ENCODE measurements at places on chromosomes 4 and X. TPM values are rescaled to one million over a fixed set of nuclear protein-coding genes. Genes with fewer than 3 reads are reported as not detected.

USP26 gene
- not detected for total RNA-seq

PABPC1L2B gene
- total RNA-seq, result not detected

RPA4 gene
- total RNA-seq, result 2.7 TPM

DSPP gene
- not detected for total RNA-seq

RHOXF2 gene
- not detected for total RNA-seq

GRK4 gene
- 14.8 TPM for total RNA-seq

DNA sequence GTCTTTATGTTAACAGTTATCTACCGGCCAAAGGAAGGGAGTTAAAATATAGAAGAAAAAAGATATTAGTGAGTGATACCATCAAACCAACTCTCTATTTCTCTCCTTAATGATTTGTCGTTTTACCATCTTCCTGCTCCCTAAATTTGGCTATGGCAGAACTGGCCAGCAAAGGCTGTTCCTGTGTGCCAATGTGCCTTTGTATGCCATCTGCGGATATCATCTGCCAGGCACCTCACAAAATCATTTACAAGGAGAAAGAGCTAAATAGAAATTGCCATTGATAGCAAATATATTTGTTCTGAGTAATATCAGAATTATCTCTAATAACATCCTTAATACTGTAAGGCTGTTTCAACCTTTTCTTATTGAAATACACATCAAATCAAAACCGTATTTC, 22.4 kb downstream of the GPM6A start:
- no peak for DNase-seq

- DNase-seq, result no peak
Measured at GRCh38 chr4:30821859-30822612, 101.9 kb downstream of the PCDH7 start.

DNA sequence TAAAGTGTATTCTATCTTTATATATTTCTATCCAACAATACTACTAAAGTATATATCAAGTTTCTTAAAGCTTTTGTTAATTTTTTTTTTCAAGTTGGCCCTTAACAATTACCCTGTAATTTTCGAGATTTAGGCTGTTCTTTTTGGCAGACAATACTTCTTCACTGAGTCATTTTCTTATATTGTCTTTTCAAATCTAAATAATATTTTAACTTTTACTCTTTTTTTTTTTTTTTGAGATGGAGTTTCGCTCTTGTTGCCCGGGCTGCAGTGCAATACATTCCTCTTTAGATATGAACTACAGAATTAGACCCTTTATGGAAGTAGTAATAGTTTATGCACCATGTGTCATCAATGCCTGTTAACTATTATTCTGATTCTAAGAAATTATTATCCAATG, 120.7 kb downstream of the GLRA3 start:
- DNase-seq, result no peak

GRCh38 chr4:137249112-137249511, 283.2 kb downstream of the PCDH18 start:
- DNase-seq, result no peak

DNA sequence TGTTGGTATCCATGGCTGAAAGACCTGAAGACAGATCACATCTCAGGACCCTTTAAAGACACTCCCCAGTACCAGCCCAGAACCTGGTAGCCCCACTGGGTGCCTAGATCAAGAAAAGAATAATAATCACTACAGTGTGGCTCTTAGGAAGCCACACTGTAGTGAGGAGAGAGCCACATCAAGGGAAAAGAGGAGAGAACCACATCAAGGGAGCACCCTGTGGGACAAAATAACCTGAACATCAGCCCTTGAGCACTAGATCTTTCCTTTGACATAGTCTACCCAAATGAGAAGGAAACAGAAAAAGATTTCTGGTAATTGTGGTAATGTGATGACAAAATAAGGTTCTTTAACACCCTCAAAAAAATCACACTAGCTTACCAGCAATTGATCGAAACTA, 15.3 kb downstream of the RTL3 start:
- no peak for DNase-seq

DNA sequence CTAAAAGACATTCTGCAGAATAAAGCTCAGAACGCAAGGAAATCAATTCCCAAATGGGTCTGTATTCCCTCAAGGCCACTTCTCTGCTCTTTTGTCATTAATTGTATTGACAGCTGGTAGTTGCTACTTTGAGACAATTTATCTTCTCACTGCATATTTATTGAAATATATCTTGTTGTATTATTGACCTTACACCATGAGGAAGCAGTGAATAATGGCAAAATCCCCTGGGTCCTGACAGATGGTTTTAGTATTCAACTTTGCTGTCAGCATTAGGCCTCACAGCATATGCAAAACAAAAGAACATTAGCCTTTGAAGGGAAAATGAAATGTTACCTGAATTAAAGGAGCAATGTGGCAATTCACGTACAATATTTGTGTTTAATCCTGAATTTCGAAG, 406.1 kb upstream of the TRAM1L1 start:
- no peak for DNase-seq

- no peak for DNase-seq
Measured at GRCh38 chr4:159188646-159189045, 85.8 kb downstream of the RAPGEF2 start.

- no peak for DNase-seq
Measured at GRCh38 chr4:129998436-129999150, 902.6 kb downstream of the C4orf33 start.

DNA sequence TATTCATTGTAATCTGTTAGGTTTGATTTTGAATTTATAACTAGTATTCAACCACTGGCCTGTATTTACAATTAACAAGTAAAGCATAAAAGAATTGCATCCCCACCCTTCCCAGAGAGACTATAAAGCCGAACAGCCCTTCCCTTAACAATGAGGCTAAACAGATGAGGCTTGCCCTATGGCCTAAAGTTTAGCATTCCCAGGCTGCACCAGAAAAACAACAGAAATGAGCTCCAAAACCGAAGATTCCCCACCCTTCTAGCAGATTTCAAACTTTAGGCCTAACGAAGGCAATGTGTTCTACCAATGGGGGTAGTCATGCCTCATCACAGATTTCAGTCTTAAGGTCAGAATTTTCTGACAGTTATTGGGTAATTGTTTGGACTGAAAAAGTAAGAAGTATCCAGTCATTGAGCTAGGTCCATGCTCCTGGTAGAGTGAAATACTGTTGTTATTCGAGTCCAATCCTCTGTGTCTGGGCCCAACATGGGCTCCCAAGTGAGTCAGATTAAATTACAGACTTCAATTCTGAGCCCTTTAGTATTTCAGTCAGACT, 197.6 kb downstream of the ANTXR2 start:
- DNase-seq, result no peak

DNA sequence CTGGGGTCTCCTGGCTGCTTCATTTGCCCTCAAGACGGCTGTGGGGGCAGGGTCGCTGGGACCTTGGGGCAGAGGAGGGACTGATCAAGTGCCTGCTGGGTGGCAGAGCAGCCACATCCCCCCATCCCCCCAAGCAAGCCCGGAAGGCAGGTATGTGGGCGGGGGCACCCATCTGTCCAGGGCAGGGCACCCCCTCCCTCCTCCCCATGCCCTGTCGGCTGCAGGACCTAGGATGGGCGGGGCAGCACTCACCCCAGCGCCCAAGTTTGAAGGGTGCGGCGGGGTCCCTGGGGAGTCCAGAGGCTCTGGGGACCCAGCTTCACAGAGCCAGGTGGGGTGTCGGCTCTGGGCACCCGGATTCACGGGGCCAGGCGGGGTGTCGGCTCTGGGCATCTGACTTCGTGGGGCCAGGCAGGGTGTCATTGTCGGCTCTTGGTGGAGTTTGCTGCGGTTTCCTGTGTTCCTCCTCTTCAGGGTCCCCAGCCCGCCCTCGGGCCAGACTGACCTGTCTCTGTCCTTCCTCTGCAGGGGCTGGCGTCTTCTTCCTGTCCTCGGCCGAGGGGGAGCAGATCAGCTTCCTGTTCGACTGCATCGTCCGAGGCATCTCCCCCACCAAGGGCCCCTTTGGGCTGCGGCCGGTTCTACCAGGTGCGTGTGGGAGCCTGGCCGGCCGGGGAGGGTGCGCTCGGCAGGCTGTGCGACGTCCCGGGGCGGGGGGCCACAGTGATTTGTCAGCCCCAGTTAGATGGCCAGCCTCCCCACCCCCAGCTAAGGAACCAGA, 22.1 kb downstream of the DOK7 start:
- DNase-seq, result no peak

DNA sequence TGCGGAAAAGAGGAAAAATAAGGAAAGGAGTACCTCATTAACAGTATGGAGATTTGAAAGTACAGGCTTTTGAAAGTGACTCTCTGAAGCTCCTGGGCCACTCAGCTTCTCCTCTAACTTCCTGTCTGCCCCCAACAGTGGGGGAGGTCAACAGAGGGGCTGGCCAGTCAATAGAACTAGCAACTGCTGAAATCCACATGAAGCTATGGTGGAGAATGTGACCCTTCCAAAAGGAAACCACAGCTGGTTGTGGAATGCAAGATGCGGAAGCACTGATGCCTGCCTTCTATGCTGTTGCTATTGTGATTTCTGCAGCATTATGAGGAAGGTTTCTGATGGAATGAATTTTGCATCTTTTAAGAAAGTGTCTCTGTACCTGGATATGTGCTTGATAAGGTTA, 2.4 kb downstream of the CORIN start:
- DNase-seq, result no peak

- DNase-seq, result no peak
Measured at GRCh38 chr4:88939697-88940096, 117.3 kb downstream of the FAM13A start.

GRCh38 chrX:74578137-74578536, 36.3 kb downstream of the RLIM start:
- DNase-seq, result no peak

DNA sequence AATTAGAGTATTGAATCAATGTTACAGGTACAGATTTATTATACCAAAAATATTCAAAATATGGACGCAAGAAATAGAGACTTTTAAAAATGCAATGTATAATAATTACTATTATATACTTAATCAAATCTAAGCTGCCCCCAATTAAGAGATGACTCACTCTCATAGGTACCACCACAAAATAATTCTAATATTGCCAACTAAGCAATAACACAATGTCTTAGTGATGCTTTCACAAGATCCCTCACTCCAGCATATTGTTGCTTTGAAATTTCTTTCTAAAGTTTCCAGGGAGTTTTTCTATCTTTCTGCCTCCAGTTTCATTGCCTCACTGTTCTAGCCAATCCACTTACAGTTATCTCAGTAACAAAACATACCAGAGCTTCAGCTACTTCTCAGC, 270.0 kb upstream of the PABPC4L start:
- no peak for DNase-seq

GRCh38 chr4:104938624-104939023, 208.1 kb upstream of the TET2 start:
- DNase-seq, result no peak

DNA sequence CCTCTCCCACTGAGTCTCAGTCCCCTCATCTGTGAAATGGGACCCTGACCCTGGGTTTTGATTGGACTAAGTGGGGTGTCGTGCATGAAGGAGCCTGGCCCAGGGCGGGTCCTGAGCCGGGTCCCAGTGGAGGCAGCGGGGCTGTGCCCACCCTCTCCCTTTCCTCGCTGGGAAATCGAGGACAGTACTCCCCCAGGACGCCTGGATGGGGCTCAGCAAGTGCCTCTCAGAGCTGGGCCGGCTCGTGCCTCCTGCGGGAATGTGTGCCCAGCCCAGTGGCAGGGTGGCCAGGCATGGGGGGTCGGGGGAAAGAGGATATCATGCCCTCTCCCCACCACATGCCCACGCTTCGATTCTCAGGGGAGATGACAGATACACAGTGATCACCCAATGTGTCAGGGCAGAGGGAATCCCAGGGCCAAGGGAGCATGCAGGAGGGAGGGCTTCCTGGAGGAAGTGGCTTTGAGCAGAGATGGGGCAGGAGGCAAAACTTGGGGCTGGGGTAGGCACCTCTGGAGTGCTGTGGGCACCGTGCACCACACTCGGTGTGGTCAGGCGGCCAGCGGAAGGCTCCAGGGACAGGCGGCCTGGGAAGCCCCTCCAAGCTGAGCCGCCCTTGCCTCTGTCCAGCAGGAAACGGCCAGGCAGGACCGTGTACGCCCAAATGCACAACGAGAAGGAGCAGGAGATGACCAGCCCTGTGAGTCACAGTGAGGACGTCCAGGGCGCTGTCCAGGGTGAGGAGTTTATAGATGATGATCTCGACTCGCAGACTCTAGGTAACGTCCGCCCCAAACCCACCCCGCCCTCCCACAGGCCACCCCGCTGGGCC, 203.0 kb downstream of the AFAP1 start:
- DNase-seq, result no peak

DNA sequence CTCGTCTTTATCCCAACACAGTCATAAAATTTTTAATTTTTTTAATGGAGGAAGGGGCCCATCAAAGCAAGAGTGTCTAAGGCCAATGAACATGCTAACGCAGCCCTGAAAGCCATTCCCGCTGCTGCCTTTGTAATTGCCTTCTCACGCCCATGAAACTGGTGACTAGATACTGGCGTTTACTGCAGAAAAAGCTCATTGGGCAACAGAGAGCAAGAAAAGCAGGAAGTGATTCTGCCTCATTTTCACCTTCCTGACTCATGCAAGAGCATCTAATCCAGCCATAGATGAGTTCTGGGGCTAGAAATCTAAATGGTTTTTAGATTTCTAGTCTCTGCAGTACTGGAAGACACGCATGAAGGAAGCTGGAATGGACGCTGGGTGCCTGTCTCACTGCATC, 72.5 kb downstream of the ANXA3 start:
- DNase-seq, result no peak

GRCh38 chrX:110317820-110318663, at the start of gene AMMECR1:
AMMECR1 (minus strand) TSS chrX:110318085; CDS start chrX:110318071, 14 bp downstream.
- DNase-seq, result peak; percentile 85

Measured in sciatic nerve (tissue), 2 donors.